ENCODE measurements at places on chromosomes 1 and 21.

DNA sequence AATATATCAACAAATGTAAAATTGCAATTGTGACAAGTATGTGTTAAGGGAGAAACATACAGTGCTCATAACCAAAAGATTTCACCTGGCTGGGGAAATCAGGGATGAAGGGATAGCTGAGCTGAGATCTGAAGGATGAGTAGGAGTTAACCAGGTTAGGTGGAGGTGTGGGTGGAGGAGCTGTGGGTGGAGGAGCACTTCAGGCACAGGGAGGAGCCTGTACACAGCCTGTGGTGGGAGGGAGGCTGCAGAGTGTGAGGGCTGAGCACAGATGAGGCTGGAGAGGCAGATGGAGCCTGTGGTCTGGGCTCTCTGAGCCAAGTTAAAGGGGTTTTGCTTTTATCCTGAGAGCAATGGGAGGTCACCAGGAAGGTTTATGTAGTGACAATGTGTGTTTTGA, 111.9 kb downstream of the XCL2 start:
- no peak for DNase-seq

- DNase-seq = no peak
These were observed 4.0 kb downstream of the TEX50 start for GRCh38 chr1:173639102-173639501.

DNA sequence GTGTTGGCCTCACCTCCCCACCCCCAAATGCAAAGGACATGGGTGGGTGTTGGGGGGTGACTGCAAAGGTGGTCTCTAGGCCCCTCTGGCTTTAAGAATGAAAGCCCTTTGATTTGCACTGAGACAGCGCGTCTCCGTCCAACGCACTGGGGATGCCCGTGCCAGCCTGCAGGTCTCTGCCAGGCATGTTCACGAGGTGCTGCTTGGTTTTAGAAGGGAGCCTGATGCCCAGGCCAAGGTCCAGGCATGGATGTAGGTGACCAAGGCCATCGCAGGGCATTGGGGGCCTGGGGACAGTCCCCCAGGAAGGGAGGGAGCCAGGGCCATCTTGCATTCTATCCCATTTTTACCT, 363.6 kb upstream of the VAMP3 start:
- DNase-seq = no peak

DNA sequence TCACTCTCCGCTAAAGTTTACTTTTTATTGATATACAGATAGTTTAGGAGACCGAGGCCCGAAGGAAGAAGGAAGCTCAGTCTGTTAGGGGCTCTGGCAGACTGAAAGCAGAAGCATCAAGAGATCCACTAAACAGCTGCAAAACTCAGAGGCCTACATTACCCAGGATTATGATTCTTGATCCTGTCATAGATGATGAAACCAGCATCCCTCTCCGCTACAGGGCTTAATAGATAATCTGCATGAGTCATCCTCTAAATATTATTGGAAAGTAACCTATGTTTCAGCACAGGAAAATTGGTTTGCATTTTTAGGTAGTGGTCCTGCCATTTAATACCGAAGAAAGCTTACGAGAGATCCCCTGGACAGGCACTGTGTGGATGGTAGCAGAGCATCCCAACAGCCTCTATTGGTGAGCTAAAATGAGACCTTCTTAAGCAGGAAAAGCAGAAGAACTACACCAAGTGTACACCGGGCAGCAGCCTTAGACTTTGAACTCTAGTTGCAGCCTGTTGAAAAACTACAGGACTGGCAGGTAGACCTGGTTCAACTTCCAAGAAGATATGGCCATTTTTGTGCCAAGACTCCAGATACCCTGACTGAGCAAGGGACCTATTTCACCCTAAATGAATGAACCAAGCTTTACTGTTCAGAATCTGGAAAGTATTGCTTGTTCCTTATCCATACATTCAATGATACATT, 6.8 kb downstream of the CASQ2 start:
- no peak for DNase-seq

DNA sequence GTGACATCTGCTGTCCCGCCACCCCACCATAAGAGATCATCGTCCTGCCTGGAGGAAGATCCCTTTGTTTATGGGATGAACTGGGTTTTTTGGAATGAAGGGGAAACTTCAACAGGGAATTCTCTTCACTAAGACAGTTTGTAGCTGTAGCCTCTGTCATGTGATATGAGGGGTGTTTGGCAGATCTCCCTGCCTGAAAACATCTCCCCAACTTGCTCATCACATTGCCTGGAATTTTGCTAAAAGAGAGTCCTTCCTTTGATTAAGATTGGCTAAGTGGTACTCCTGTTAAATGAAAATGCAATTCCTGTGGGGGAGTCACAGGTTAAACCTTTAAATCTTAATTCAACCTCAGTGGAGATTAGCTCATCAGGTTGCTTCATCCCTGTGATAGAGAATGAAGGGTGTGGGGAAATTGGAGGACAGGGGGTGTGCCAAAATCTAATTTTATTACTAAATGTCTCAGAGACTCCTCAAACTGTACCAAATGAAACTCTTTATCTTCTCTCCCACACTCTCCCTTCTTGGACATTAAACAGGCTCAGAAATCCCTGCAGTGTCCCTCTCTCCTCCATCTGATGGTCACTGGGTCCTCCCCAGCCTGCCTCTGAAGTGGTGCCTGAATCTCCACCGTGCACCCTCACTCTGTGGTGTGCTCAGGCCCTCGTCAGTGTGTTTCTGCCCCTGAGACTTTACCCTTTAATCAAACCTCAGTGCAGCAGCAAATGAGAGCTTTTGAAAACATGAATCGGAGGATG, 54.8 kb downstream of the IER5 start:
- no peak for DNase-seq

GRCh38 chr1:195851804-195852203, 756.4 kb downstream of the KCNT2 start:
- DNase-seq = no peak

DNA sequence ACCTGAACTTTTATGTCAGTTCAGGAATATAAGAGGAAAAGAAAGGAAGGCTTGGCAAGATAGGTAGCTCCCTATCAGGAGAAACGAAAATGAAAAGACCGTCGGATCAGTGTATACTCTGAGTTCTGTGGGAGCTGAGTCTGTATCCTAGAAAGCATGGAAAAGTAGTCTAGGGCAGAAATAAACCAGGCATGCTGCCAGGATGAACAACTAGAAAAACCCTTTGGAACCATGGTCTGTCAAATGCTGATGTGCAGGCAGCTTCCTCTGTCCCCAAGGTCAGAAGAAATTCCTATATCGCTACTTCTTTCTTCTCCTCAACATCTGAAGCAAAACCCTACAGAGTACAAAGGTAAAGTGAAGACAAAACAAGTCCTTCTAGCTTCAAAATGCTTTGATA, 268.8 kb downstream of the ST6GALNAC3 start:
- DNase-seq = no peak

DNA sequence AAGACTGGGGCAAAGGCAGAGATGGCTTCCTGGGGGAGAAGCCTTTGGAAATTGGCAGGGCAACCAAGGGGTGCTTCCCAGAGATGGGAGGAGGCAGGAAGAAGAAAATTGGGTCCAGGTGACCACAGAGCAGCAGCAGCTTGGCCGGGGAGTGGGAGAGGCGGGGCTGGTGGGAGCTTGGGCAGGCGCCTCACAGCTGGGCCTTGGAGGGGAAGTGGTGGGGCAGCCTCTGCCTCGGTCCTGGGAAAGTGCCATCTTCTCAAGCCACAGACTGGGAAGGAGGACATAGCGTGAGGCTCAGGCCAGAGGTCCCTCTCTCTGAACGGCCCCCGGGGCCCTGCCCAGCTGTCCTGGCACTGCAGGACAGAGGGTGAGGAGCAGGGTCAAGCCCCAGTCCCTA, 24.0 kb upstream of the WASF2 start:
- DNase-seq = peak; percentile 34

DNA sequence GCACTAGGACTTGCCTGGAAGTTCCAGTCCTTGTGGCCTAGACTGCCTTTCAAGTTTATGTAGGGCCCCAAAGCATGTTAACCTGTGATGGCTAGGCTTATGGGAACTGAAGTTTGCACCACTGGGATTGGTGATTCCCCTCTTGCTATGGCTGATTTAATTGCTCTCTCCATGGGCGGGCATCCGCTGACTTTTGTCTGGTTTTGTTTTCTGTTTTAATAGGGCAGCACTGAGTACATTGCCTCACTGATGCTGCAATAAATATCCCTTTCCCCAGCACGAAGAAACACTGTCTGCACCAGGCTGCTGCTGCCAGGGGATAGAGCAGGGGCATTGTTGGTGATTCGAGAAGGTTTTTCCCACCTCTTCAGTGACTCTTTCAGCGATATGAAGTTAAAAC, 73.3 kb upstream of the PDE4B start:
- DNase-seq = no peak

DNA sequence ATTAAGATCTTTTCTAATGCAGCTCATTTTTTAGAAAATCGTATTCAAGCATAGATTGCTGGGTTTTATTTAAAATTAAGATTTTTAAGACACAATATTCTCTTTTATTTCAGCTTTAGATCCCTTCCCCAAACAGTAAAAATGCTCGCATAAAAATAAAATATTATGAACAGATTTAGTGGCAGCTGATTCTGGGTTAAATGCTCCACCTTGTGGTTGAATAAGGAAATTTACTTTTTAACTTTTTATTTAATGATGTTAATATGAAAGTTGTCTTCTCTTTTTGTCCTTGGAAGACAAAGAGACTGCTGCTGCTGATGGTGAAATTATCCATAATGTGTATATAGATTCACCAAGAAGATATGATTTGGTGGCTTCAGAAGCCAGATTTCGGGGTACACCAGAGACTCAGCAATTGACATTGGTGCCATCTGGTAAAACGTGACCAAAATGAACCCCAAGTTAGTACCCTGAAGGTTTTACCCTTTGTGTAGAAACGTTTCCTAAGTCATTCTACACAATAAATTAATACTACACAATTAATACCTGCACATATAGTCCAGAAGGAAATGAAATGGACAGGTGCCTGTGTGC, 128.0 kb downstream of the ADAMTS1 start:
- peak; percentile 59 for DNase-seq

- DNase-seq = no peak
These were observed 157.7 kb downstream of the DSCAM start for GRCh38 chr21:40689217-40689616.

GRCh38 chr1:154940651-154941194, 4.2 kb upstream of the PMVK start:
- no peak for DNase-seq

DNA sequence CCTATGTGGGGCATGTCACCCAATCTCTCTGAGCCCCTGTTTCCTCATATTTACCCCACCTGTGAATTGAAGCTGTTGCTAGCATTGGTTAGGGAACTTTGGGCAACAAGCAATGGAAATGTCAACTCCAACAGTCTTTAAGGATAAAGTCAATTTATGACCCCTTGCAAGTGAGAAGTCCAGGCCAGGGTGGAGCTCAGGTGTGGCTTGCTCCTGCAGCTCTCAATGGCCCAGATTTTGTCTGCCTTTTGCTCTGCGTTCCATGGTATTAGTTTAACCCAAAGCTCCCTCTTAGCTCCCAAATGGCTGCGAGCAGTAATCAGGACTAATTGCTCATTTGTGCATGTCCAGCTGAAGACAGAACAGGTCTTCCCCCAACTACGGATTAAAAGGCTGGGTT, 70.4 kb upstream of the ABCG1 start:
- DNase-seq = no peak

DNA sequence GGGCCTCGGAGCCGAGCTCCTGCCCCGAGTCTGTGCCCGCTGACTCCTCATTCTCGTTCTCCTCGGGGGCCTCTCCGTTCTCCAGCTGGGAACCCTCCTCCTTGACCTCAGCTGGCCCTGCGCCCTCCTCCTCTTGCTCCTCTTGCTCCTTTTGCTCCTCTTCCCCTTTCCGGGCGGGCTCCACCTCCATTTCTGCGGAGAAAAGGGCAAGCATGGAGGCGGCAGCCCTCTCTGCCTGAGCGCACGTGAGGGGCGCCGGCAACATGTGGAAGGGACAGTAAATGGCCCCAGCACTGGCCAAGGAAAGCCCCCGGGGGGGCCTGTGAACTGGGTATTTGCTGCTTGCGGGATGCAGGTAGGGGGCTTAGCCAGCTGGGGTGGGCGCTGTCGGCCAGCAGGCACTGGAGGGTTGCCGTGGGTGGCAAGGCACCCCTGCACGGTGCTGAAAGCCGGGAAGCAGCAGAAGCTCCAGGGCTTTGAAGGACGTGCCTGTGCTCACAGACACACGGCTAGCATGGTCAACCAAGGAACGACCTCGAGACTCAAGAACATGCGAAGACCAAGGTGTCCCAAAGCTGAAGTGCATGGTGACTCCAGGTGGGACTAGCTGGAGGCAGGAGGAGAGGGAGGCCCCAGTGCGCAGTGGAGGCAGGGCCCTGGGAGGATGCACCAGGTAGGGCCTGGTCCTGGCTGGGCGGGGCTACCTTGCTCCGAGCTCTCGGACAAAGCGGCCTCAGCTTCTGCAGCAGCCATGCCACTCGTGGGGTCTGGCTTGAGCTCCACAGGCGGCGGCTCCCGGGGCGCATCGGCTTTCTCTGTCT, 30.7 kb downstream of the ZBTB17 start:
- DNase-seq = no peak

DNA sequence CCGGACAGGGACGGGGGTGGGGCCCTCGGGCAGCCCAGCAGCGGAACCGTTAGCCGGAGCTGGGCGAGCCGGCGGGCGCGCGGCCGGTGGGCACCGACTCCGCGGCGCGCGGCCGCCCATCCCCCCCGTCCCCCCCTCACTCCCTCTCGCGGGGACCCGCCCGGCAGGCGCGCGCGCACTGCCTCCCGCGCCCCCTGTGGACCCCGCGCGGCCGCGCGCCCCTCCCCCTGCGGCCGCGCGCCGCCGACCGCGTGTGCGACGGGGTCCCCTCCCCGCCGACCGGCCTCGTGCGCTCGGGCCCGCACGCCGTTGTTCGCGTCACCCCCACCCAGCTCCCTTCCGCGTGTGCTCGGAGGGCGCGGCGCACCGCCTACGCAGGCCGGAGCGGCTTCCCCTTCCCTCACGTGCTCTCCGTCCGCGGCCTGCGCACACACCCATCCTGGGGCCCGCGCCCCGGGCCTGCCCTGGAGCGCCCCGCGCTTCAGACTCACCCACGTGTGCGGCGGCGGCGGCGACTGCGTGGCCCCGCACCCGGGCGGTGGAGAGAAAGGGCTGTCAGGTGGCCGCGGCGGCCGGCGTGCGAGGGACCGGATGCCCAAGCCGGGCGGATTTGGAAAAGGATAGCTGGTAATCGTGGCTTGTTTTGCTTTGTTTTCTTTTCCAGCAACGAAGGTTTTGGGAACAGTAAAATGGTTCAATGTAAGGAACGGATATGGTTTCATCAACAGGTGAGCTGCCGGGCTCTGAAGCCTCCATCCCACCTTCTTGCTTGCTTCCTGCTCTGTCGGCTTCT, 717 bp downstream of the YBX1 start:
- DNase-seq = peak; percentile 89

GRCh38 chr1:204079608-204079999, 6.7 kb downstream of the SOX13 start:
- DNase-seq = no peak

Data from common myeloid progenitor, CD34-positive (primary cell).